ENCODE measurements at places on chromosomes 5 and 9.

GRCh38 chr5:179406031-179406961 is 61.0 kb upstream of the ADAMTS2 start:
- DNase-seq: no peak

DNA sequence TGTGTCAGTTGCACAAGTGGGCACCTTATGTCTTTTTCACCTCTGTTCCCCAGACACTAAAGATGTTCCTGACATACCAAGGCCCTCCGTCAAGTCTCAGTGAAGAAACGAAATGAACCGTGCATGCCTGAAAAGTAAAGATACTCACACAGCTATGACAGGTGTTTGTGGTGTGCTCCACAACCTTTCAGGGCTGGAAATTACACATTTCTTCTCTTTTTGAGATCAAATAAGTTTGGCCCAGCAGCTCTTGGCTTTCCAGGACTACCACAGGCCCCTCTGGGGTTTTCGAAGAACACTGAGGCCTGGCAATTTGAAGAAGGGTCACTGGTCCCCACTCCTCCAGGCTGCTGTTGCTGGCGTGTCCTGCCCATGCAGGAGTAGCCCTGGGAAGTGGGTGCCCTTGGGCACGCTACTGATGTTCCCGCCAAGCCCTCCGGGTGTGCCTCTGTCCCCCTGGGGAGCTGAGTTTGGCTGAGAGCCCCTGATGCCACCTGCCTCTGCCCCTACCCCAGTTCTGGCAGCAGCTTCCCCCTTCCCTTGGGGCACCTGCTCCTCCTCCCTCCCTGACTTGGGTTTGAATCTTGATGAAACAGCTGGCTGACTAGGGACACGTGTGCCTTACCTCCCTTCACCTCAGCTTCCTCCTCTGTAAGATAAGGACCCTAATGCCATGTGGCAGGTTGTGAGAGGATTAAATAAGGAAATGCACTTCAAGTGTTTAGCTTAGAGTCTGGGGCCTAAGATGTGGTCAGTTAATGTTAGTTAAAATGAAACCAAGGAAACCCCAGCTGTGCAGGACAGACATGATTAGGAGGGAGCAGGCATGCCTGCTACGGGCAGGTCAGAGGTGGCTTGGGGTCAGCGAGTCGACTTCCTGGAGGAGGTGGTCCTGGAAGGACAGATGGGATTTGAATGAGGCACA is 49.1 kb upstream of the GADD45G start:
- no peak for DNase-seq

GRCh38 chr5:172793577-172794488 is 22.8 kb upstream of the DUSP1 start:
- no peak for DNase-seq

DNA sequence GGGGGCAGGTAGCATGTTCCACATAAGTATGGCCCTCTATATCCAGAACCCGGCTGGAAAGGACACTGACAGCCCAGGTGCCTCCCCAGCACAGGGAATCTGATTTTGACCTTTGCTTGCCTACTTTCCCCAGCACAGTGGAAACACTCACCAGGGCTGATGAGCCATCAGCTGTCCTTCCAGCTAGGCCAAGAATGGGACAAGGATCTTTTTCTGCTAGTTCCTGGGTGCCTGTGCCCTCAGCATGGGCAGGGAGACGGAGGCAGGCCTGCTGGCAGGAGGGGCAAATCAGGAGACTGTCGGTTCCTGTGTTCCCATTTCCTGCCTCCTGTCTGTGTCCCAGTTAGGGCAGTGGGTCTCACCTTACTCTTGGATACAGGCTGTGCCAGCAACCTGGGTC is 1.1 kb downstream of the CYFIP2 start:
- DNase-seq: no peak

- DNase-seq: no peak
Observed at GRCh38 chr5:91690921-91691320, 307.8 kb upstream of the ARRDC3 start.

DNA sequence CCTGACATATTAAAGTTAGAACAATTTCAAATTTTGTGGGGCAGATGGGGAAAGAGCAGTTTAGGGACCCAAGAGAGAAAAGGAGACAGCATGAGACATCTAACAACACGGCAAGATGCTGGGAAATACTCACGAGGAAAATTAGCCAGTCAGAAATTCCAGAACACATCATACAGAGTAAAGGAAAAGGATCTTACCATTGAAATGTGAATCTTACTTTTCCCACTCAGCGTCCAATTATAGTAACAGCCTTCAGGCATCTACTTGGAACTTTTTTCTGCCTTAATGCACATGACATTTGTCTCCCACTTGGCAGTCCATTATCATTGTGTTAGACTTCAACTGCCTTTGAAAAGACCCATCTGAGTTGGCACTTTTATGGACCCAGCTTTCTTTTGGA is 189.7 kb upstream of the SLC27A6 start:
- DNase-seq: no peak

DNA sequence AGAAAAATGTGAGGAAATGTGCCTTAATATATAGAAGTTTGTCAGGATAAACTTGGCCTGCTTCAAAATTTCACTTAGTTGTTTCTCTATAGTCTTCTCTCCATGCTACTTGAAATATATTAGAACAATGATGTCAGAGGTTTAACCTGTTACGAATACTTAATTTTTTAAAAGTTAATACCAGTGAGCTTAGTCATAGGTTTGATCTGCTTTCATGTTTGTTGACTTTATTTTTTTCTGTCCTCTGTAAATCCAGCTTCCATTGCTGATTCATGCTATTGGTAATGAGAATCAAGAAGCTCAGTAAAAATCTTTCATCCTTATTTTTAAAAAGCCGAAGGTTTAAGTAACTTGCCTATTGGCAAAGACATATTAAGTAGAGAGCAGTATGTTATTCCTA is 27.9 kb downstream of the BDP1 start:
- DNase-seq: no peak

DNA sequence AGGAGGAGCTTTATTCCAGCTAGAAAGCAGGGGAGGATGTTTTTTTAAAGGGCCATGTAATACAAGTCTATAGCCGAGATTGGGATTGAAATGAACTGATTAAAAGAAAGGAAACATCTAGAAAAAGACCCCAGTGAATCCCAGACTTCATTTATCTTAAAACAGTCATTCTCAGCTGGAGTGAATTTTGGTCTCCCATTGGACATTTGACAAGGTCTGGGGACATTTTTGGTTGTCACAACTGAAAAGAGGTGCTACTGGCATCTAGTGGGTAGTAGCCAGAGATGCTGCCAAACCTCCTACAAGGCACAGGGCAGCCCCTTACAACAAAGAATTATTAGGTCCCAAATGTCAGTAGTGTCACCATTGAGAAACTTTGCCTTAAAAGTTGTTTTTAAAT is 16.3 kb upstream of the SPINK4 start:
- no peak for DNase-seq

DNA sequence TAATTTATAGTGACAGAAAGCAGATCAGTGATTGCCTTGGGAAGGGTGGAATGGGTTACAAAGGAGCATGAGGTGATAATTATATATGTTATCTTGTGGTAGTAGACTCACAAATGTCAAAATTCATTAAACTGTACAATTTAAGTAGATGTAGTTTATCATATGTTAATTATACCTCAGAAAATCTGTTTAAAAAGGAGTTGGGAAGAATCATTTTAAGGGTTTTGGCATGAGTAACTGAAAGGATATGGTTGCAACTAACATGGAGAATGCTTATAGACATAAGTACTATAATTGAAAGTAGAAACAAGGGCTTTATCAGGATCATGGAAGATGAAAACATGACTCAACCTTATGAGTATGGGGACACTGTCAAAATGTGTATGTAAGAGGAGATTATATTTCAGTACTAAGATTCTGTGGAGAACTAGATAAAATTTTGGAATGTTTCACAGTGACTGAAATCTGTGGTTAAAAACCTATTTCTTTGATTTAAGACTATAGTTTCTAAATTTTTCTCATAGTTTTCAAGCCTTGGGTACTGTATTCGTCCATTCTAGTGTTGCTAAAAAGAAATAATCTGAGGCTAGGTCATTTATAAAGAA is 73.3 kb downstream of the FCHO2 start:
- DNase-seq: no peak

DNA sequence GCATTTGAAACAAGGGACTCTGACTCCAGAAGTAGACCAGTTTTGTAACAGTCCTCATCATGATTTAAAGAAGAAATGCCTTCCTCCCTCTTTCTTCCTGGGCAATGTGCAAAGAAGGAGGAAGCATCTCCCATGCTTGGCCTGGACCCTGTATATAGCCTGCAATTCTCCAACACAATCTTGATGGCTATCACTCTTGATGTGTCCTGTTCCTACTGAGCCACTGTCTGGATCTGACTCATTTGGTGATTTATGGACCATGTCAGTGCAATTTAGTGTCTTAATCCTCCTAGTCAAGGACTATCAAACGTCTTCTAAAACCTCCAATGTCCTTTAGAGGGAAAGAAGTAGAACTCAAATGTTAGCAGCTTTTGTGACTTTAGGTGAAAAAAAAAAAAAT is 697.3 kb downstream of the TLR4 start:
- DNase-seq: no peak

GRCh38 chr5:158920736-158921135 is 179.0 kb downstream of the EBF1 start:
- DNase-seq: no peak

All from activated naive CD4-positive, alpha-beta T cell treated with Interleukin-2 at 50 U/mL for 16 hours (primary cell).